ENCODE measurements at places on chromosomes 4 and X.

DNA sequence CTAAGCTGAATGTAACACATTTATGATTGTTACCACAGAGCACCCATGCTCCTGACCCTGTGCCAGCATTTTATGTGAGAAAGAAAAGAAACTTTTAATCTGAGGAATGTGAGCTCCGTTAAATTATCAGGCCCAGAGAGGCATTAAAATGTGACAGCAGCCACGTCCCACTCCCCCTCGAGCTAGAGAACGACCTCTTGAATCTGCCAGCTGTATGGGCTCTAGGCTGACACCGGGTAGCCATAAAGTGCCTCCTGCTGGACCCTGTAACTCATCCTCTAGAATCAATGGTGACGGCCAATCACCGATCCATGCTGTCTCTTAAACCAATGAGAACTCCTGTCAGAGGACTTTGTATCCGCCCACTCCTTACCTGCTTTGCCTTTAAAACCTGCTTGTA is 110.2 kb upstream of the ADRA2C start:
- DNase-seq: no peak

DNA sequence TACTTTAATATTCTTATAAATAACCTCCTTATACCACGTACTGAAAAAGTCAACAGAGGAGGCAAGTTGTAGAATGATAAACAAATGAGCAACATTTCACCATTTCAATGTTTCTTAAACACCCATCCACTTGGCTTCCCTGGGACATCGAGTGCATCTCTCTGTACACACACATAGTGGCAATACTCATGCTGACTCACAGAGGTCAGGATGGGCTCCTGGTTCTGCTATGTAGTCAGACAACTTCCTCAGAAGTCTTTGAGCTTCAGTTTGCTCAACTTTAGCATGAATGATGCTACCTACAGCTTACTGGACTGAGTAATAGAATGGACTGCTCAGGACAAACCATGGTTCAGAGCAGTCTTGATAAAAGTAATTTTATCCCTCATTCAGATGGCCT is 56.9 kb downstream of the MAD2L1 start:
- DNase-seq: no peak

GRCh38 chr4:27148211-27148895 is 287.7 kb downstream of the STIM2 start:
- DNase-seq: no peak

- DNase-seq: no peak
Observed at GRCh38 chrX:129957241-129958082, 25.0 kb upstream of the BCORL1 start.

- no peak for DNase-seq
Observed at GRCh38 chrX:68895778-68896177, 67.0 kb downstream of the EFNB1 start.

DNA sequence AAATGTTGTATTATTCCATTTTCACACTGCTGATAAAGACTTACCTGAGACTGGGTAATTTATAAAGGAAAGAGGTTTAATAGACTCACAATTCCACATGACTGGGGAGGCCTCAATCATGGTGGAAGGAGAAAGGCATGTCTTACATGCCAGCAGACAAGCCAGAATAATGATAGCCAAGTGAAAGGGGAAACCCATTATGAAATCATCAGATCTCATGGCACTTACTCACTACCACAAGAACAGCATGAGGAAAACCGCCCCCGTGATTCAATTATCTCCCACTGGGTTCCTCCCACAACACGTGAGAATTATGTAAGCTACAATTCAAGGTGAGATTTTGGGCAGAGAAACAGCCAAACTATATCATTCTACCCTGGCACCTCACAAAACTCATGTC is 2535.1 kb downstream of the ARAP2 start:
- no peak for DNase-seq

- no peak for DNase-seq
Observed at GRCh38 chr4:99628040-99628439, 29.6 kb downstream of the C4orf54 start.

- DNase-seq: no peak
Observed at GRCh38 chrX:73903941-73904340, 340.9 kb downstream of the CHIC1 start.

- peak; percentile 65 for DNase-seq
Observed at GRCh38 chr4:149999485-150000074, 78.7 kb upstream of the DCLK2 start.

DNA sequence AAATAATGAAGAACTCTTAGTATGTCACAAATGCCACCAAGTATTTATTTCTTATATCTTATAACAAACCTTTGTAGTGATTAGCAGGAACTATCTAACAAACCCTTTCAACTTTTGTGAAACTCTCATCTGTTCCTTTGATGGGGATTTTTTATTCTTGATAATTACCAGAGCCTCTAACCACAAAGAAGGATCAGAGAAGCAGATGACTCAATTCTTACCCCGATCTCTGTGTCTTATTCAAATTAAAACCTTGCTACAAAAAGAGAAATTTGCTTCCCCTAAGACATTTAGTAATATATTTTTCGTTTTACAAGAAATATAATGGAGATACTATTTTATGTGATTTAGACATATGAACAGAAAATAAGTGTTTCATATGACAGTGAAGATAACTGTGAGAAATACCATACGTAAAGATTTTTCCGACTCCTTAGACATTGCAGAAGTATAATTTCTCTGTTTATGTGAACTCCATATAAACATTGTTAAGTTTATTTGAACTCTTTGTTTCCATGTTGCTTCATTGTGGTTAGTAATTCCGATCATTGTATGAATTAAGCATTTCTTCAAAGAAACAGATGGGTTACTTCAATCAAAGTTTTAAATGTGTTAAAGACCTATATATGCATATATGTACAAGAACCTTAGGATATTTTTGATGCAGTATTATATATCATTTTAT is 205.4 kb downstream of the CFAP299 start:
- no peak for DNase-seq

GRCh38 chrX:107834275-107835201 is 8.9 kb downstream of the MID2 start:
- no peak for DNase-seq

DNA sequence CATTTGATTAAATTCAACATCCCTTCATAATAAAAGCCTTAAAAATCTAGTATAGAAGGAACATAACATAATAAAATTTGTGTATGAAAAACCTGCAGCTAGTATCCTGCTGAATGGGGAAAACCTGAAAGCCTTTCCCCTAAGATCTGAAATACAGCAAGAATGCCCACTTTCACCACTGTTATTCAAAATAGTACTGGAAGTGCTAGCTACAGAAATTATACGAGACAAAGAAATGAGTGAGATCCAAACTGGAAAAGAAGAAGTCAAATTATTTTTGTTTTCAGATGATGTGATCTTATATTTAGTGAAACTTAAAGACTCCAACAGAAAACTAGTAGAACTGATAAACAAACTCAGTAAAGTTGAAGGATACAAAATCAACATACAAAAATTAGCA is 152.9 kb downstream of the RTL3 start:
- DNase-seq: no peak

Measured in putamen (tissue), 1 donor.